ENCODE measurements at places on chromosomes 7 and 10.

DNA sequence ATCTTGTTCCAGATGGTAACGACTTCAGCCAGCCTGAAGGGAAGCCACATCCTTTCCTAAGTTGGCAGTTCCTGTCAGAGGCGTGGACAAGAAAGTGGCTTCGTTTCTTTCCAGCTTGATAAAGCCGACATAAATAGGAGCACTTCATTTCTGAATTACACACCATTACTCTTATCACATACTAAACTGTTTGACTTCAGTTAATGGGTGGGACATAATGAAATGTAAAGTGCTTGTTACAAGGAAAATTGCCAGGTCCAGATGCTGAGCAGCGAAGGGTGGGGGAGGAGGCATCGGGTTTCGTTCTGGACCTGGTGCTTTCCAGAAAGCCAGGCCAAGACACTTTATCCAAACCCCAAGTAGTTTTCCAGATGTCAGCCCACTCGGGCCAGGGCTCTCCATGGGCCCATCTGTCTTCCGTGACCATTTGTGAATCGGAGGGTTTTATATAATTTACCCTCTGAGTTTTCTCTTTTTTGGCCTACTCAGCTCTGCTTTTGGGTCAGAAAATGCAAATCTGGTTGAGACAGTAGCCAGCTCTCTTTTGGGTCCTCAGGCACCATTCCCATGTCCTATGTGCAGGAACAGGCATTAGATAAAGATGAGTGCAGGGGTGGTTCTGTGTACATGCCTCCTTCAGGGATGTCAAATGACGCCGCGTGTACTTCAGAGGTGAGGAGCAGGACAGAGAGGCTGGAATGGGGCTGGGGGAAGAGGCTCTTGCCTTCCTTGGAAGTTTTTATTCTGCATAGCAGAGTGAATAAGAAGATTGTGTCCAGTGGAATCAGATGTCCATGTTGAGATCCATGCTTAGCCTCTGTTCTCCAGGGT lies 90.2 kb downstream of the TACC2 start:
- no peak for DNase-seq

- peak; percentile 78 for DNase-seq
Observed at GRCh38 chr7:38374507-38374906, 101.1 kb upstream of the TARP start.

GRCh38 chr10:95531994-95532399 lies 29.2 kb downstream of the SORBS1 start:
- DNase-seq: no peak

DNA sequence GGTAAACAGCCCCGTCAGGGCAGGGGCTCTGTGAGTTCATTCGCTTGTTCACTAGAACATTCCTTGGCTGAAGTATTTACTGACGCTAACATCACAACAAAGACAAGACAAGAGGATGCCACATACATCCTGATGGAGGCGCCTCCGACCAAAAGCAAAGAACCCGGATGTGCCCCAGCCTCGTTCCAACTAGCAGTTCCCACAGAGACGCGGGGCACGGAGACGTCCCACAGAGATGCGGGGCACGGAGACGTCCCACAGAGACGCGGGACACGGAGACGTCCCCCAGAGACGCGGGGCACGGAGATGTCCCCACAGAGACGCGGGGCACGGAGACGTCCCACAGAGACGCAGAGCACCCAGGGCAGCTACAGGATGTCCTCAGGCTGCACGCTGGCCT lies 35.4 kb upstream of the CFAP46 start:
- DNase-seq: no peak

DNA sequence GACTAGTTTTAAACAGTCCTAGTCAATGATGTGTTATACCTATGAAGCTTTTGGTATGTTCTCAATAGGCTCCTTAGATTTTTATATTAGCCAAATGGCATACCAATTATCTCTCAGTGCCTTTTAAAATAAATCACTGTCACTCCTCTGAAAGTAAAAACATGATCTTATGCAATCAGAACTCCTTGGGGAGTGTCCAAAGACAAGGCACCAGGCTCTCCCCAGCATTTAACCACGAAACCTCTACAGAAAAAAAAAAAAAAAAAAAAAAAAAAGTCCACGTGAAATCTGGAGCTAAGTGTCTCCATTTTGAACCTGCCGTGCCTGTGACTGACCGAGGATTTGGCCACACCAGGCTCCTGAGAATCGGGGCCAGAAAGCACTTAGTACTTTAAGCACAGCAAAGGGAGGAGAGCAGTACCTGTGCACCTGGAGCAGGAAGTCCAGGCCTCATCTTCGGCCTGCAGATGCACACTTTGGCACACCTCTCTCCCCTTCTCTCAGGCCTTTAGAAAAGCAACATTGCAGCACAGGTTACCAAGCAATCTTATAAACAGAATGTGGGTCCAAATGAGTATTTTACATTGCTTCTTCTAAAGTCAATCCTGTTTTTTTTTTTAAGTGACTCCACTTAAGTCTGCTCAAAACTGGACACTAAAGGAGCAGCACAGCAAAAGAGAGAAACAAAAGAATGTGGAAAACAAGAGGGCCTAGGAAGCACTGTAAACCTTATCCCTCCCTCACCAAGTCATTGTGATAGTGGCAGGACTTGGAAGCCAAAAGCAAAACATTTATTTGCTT lies 1.5 kb downstream of the FAM13C start:
- no peak for DNase-seq

GRCh38 chr7:8371742-8372141 lies 61.7 kb upstream of the NXPH1 start:
- no peak for DNase-seq

GRCh38 chr7:36994456-36995112 lies 270.3 kb upstream of the AOAH start:
- no peak for DNase-seq

DNA sequence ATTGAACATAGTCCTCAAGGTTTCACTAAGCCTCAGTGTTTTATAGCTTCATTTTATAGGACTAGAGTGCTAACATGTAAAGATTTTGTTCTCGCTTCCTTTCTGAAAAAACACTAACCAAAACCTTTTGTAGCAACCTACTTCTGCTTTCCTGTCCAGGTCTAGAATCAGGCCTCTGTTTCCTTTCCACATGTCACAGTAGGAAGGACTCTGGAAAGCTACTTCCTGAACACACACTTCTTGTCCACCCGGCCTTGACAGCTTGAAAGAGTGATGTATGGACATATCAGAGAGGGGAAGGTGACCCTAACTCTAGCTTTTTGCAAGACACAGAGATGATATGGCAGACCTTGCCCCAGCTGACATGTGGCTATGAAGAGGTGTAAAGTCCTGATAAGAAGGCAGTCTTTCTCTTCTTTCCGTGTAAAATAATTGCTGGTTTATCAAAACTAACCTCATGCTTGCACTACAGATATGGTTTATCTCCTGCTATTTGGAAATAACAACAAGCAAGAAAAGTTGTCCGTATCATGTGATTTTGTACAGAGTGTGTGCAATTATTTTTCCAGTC lies 175.4 kb downstream of the SKAP2 start:
- DNase-seq: no peak

GRCh38 chr7:81685270-81685868 lies 84.5 kb downstream of the HGF start:
- no peak for DNase-seq

DNA sequence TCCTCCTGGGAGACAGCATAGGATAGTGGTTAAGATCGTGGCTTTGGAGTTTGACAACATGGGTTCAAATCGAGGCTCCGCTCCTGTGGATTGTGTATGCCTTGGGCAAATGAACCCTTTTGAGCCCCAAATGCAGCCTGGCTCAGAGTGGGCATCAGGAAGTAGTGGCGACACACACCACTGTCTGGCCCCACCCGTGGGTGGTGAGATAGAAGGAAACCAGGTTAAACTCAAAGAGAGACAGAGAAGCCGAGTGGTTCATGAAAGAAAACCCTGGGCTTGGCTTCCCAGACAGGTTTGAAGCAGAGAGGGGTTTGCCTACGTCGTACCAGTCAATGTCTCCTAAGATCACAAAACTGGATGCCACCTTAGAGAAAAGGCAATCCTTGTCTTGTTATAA lies 57.7 kb downstream of the PRTFDC1 start:
- peak; percentile 30 for DNase-seq

DNA sequence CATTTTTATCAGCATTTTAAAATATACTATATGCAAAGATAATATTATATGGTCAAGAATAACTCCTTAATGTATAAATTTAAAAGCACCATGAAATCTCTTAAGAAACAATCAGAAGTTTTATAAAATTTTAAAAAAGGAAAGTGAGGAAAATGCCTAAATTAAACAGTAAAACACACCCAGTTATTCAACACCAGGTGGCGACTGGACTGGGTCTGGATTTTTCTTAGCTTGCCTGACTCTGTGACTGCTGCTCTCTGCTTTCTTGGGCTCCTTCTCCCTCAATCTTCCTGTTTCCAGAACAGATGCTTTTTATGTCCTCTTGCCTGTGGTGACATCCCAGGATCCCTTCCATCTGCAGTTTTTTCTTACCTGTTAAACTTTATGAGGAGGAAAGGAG lies 200.3 kb downstream of the BICC1 start:
- no peak for DNase-seq

- DNase-seq: no peak
Observed at GRCh38 chr10:133030781-133031180, 56.9 kb upstream of the ADGRA1 start.

DNA sequence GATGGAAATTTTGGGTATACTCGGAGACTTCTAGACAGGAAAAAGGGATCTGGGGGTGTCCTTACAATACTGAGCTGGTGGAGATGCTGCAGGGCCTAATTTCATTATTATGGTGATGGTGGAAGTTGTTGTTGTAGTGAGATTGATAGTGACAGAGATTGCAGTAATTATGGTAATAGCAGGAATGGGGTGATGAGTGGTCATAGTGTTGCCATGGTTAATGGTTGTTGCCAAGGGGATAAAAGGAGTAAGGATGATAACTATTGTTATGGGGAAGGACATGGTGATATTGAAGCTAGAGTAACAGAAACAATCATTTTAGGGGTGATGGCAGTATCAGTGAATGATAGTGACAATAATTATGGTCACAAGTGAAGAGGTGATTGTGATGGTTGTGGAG lies 27.1 kb upstream of the LBX1 start:
- no peak for DNase-seq

GRCh38 chr10:109978481-109978880 lies 29.3 kb upstream of the ADD3 start:
- peak; percentile 75 for DNase-seq

- DNase-seq: no peak
Observed at GRCh38 chr7:30176463-30177109, 41.8 kb downstream of the MTURN start.

DNA sequence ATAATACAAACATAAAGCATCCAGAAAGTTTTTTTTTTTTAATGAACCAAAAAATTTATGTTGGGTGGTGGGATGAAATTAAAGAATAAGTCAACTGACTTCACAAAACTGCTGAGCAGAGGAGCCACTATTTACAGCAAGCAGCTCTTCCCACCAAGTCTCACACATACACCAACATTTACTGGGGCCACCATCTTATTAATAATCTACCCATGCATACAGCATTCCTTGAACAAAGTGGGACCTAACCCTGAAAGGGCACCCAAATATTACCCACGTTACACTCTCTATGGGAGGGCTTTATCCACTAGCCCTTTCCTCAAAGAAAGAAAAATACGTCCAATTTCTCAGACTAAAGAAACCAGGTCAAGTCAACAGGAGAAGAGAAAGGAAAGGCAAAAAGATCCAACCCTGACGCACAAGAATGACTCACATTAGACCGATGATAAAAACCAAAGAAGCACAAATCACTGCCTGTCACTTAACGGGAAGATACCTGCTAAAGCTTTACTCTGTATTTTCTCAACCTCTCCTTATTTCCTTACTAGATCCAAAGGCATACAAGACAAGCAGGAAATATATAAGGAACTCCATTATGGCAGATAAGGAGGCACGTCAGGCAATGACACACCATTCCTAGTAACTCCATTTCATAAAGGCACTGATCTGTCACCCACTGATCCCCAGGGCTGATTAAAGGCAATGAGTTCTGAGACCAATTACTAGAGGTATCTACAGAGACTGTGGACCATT lies 141.8 kb upstream of the ASAH2 start:
- no peak for DNase-seq

GRCh38 chr7:80135309-80136104 lies 876 bp downstream of the GNAI1 start:
- DNase-seq: no peak

DNA sequence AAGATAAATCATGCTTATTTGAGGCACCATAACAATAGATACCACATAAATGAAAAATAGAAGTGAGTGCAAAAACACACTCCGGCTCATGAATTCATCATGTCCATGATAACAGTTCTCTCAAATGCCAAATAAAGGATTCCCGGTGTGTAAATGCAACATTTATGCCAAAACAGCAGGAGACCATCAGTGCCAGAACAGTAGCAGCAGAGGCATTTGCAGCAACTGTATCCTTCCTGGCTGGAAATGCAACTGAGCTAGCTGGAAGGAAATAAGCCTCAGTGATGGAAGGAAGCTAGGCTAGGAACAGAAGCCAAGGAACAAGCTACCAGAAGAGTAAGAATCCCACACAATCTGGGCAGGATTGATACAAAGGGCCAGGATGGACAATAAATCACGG lies 79.9 kb upstream of the THSD7A start:
- no peak for DNase-seq

- no peak for DNase-seq
Observed at GRCh38 chr7:58086871-58087535, 637.0 kb downstream of the ZNF716 start.

DNA sequence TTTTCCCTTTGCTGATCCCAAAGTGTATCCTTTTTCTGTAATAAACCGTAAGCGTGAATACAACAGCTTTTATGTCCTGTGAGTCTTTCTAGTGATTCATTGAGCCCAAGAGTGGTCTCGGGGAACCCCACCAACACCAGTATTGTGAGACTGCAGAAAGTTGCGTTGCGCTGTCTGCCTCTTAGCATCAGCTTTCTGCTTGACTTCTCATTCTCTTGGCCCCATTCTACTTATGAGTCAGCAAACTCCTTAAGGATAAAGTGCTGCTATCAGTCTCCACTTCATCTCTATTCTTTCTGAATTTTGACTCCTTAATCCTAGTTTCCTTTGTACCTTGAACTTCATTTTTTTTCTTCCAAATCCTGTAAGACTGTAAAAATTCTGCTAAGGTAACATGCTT lies 184.3 kb upstream of the MBL2 start:
- DNase-seq: no peak

- DNase-seq: no peak
Observed at GRCh38 chr7:3143869-3144775, 100.5 kb upstream of the CARD11 start.

DNA sequence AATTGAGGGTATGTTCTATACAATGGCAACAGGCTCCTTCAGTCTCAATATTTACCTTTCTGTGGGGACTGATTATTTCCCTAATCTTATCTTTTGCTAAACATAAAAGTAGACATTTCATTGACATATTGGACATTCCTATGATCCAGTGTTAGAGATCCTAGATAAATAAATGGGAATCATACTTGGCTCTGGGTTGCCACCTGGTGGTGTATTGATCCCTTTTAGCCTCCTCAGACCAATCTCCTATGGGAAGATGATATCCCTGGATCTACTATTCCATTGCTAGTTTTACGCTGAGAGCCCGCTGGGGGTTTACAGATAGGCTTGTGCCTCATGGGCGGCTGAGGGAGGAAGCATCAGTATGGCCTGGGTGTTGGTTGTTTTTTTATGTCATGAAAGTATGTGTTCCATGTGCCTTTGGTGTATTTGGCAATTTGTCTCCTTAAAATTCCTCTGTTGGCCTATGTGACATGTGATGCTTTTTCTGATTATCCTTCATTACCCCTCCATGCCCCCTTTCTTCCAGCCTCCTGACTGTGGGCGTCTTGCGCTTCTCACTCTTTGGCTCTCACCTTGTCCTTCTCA lies 18.8 kb downstream of the CELF2 start:
- no peak for DNase-seq

- no peak for DNase-seq
Observed at GRCh38 chr10:71262027-71262426, 49.7 kb downstream of the UNC5B start.

Data from CD4-positive, alpha-beta T cell treated with Interleukin-17A for 1 hour (primary cell).